Retinal pigment epithelial cell (primary cell): ENCODE measurements at places on chromosomes 2 and 18.

DNA sequence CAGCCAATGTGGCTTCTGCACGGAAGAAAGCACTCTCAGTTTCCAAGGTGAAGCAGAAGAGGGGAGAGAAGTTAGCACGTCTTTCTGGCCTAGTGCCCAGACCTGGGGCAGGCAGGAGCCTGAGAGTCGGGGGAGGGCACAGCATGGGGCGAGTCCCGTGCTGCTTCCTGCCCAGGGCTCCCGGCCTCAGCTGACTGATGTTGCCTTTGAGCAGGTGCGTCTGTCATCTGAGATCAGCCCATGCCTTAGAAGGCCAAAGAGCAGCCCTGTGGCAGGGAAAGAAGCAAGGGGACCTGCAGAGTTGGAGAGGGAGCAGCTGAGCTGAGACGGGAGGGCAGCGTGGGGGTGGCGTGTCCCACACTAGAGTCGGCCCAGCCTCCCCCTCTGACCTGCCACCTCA, 3.3 kb downstream of the KCNIP3 start:
- no peak for DNase-seq

DNA sequence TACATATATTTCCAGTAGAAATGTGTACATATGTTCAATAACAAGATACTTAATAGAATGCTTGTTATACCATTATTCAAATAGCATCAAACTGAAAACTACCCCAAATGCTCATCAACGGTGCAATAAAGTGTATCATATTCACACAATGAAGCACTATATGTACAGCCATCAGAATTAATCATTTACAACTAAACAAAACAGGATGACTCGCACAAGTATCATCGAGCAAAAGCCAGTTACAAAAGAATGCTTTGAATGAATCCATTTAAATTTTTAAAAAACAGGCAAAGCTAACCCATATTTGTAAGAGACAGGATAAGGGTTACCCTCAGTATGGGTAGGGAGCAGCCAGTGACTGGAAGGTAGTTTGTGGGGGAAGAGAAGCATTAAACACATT, 132.8 kb upstream of the PDE1A start:
- no peak for DNase-seq

DNA sequence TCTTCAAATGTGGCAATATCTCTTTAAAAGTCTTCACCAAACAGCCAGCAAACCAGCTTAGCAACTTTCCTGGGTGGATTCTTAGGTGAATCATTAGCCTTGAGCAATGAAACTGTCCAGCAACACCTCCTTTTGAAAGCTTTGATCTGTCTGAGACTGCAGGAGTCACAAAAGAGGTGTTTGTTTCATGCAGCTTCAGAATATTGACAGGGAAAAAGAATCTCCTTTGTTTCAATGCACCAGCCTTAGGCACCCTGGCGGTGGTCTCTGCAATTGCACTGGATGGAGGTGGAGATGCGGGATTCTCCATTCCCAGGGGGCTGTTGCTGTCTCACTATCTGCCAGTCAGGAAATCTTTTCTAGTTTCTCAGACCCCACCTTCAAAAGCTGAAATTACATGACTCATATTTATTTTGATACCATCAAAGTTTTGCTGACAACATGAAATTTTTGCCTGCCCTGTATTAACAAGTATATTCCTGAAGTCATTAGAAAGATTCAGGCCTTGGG, 76.0 kb upstream of the DSG1 start:
- no peak for DNase-seq

GRCh38 chr2:166765141-166765540, 123.1 kb upstream of the XIRP2 start:
- DNase-seq = no peak

GRCh38 chr2:72713857-72714256, 112.0 kb downstream of the EXOC6B start:
- no peak for DNase-seq

DNA sequence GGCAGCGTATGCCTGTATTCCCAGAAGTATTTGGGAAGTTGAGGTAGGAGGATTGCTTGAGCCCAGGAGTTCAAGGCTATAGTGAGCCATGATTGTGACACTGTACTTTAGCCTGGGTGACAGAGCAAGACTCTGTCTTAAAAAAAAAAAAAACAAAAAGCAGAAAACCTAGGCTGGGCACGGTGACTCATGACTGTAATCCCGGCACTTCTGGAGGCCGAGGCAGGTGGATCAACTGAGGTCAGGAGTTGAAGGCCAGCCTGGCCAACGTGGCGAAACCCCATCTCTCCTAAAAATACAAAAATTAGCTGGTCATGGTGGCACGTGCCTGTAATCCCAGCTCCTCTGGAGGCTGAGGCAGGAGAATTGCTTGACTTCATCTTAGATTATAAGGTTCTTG, 46.4 kb downstream of the MTA3 start:
- peak; percentile 22 for DNase-seq

- DNase-seq = no peak
Measured at GRCh38 chr2:216306868-216307267, 65.4 kb downstream of the MARCHF4 start.

DNA sequence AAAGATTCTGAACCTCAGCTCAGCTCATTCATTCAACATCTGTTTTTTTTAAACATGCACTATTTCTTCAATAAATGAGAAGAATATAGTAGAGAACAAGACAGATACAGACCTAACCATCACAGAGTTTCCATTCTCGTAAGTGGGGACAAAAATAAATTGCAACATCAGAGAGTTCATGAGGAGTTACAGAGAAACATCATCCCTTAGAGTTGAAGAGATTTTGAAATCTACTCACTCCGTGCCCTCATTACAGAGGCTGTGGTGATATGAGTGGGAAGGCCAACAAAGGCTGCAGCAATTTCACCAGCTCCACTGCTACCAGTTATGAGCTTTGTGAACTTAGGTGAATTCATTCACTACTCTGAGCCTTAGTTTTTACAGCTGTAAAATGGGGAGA, 399.3 kb downstream of the BCL11A start:
- no peak for DNase-seq

- DNase-seq = no peak
Measured at GRCh38 chr2:66324356-66324755, 110.6 kb upstream of the MEIS1 start.

DNA sequence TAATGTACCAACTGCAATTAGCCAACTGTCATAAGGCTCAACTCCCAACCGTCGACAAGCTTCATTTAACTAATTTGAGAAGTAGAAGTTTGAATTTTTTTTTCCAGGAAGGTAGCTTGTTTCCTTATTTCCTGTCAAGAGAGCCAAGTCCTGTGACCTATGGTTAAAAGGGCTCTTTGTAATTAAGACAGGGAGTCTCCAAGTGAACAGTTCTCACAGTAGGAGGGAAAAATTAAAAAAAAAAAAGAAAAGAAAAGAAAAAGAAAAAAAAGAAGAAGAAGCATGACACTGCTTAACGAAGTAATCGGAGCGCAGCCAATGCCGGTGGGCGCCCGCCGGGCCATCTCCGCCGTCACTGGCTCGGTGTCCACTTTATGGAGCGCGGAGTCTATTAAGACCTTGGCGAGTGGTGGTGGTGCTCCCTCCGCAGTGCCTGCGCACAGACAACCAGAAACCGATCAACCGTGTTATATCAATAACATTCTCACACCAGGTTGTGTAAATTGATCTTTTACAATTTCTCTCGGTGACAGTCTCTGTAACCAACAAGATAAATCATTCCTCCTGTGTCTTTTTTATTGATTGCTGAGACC, 197.2 kb upstream of the POU3F3 start:
- no peak for DNase-seq

- DNase-seq = no peak
Measured at GRCh38 chr2:17879913-17880274, 1.4 kb downstream of the KCNS3 start.

GRCh38 chr18:74506448-74507084, 10.4 kb downstream of the CNDP2 start:
- no peak for DNase-seq

DNA sequence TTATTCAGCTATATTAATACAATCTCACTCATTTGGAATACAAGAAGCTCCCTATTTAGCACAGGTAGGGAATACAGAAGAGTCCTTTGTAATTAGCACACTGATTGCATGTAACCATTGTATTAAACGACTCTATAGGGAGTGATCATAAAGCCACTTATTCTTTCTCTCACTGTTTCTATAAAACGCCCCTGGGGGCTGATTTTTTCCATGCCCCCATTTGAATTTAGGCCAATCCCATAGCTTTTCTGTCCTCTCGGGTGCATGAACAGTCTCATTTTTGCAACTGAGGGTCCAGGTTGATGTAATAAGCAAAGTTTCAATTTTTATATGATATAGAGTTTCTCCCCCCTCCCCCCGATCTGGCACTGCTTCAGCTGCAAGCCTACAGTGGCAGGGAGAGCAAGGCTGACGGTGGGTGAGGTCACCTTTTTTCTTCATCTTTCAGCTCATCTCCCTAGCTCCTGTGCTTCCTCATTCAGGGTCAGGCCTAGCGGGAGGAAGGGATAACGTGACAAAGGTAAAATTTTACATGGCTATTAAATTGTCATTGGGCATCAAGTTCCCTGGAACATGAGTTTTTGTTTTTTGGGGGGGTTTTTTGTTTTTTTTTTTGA, 45.7 kb downstream of the GAD1 start:
- no peak for DNase-seq

DNA sequence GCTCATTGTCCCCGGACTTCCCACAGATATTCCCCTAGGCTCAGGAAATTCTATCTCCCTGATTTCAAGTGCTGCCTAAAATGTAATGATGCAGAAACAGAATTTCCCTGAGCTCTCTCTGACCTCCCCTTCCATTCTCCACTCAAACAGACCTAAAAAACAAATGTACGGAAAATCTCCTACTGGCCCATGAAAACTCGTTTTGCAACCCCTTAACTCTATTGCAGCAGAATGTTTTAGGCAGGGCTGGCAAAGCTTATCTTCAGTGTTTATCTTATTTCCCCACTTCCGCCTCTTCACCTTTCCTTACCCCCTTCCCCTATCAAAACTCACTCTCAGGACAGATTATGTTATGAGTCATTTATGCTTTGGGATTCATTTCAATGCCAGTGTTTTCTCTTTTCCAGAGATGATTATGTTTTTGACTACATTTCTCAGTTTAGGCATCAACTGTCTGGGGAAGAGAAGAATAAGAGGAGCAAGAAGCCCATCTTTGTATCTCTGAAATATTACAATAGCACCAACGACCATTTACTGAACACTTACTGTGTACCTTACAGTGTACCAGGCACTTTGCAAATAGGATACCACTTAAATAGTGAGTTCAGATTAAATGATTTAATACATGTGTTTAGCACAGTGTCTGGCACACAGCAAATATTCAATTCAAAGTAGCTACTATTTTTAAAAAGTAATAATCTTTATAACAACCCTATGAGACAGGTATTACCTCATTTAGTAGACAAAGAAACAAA, 53.9 kb upstream of the STPG4 start:
- no peak for DNase-seq

GRCh38 chr2:11866358-11867335, 120.2 kb downstream of the LPIN1 start:
- DNase-seq = no peak

- no peak for DNase-seq
Measured at GRCh38 chr18:35511833-35512232, 14.1 kb upstream of the INO80C start.

DNA sequence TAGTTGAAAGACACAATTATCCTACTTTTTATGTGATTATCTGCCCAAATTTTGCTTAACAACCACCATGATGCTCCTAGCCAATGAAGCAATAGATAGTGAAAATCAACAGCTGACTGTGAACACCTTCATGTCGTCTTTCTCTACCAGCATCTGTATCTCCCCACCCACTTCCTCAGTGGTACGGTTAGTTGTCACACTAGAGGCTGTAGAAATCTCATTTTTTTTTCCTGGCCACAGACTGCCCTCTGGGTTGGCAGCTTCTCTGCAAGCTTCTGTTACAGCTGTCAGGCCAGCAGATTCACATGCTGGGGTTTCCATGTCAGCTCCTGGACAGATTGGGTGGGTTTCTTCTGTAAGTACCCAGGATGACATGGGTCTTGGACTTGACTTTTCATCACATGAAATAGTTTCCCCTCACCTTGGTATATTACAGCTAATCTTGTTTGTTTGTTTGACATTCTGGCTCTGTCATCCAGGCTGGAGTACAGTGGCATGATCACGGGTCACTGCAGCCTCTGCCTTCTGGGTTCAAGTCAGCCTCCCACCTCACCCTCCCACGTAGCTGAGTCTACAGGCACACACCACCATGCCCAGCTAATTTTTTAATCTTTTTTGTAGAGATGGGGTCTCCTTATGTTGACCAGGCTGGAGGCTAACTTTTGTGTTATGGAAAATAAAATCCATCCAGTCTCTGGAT, 24.3 kb downstream of the STAT4 start:
- DNase-seq = no peak

GRCh38 chr2:127044977-127045661, 61.8 kb downstream of the BIN1 start:
- DNase-seq = no peak

DNA sequence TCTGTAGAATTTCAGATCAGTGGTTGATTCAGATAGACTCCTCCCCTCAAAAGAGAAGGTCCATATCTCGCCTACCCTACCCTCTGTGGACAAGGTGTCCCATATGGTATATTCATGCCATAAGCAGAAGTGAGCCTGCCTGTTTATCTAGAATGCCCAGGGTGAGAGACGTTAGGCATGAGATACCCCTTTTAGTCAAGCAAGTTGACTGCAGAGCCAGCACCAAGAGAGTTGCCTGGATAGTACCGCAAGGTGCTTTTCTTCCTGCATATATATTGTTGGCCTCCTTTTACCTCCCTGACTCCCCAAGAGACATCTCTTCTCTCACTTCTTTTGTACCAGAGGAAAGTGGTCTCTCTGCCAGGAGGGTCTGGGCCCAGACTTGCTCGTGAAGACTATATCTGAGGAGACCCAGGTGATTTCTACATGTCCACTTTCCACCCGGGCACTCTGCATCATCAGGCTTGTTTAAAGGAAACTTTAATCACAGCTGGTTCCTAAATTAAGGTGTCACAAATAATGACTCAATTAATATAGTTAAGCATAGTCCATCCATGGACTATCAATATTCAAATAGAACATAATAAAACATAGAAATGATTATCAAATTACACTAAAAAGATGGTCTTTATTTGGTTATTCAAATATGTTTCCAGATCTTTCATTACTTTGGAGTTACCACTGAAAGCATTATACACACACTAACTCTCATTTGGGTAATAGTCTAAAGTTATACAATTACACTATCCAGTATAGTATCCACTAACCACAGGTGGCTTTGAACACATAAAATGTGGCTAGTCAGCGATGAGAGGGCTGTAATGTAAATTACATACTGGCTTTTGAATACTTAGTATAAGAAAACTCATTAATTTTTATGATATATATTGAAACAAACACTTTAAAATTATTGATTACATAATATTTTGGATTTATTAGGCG, 4.1 kb downstream of the ITGA4 start:
- no peak for DNase-seq

GRCh38 chr18:24630346-24630880, 170.0 kb downstream of the HRH4 start:
- DNase-seq = no peak

DNA sequence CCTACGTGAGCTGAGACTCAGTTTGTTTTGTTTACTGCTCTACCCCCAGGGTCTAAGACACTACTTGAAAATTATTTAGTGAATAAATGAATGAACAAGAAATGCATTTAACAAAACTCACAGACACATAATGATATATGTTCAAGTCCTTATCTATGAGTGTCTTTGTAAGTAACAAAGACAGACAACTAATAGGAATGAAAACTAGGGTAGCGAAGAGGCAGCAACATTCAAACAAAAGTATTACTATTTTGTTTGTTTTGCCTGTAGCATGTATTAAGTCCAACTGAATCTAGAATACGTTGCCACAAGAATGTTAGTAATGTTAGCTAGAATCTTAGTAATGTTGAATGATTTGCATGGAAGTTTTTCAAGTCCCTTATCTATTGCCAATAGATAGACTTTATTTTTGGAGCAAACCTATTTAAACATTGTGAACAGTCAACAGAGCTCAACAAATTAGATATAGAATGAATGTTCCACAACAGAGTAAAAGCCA, 144.8 kb upstream of the VWC2L start:
- no peak for DNase-seq
